ENCODE measurements at places on chromosomes 2 and 18.

GRCh38 chr2:158142165-158142564 is 40.5 kb downstream of the UPP2 start:
- no peak for DNase-seq

DNA sequence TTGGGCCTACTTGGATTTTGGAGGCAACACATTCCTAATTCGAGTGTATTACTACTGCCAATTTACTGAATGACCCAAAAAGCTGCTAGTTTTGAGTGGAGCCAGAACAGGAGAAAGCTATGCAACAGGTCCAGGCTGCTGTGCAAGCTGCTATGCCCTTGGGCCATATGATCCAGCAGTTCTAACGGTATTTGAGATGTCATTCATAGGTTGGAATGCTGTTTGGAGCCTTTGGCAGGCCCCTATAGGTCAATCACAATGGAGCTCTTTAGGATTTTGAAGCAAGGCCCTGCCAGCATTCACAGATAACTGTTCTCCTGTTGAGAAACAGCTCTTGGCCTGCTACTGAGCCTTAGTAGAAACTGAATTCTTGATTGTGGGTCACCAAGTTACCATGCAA is 368.7 kb downstream of the CDH19 start:
- no peak for DNase-seq

DNA sequence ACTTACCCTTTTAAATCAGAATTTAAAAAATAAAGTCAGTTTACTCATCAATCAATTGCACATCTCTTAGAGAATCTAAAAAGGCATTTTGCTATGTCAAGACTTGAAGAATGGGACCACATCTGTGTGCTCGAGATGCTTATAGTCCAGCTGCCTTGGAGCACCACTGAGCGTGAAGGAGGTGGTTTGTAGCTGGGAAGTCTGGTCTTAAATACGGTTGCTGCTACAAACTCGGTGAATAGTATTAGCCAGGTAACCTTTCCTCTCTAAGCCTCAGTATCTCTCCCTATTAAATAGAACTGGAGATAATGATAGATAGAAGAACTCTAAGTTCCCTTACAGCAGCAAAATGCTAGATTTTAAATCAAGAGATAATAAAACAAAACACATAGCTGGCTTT is 289.7 kb downstream of the TRIB2 start:
- DNase-seq = no peak

DNA sequence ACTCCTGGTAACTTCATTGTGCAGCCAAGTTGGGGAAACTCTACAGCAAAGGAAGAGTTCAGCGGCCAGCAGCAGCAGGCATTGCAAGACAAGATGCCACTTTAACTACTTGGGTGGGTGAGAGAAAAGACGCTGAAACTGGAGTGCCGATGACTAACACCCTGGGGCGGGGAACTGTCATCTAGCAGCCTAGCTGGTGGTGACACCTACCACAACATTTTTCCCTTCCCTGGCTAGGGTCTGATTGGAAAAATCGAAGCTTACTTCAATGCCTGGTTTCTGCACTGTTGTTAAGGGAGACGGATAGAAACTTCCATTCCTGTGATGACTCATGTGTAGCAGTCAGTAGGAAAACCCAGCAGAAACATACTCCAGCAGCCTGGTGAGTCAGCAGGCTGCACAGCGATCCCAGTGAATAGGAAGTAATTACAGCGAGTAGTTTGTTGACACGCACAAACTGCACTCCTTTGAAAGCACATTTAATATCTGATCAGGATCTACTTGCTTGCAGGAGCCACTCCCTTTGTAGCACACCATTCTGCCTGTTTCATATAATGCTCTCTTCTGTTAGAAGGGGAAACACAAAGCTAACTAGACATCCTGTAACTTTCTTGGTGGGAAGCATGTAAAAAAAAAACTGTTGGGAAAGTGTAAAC is 62.1 kb upstream of the MAPRE2 start:
- peak; percentile 73 for DNase-seq

DNA sequence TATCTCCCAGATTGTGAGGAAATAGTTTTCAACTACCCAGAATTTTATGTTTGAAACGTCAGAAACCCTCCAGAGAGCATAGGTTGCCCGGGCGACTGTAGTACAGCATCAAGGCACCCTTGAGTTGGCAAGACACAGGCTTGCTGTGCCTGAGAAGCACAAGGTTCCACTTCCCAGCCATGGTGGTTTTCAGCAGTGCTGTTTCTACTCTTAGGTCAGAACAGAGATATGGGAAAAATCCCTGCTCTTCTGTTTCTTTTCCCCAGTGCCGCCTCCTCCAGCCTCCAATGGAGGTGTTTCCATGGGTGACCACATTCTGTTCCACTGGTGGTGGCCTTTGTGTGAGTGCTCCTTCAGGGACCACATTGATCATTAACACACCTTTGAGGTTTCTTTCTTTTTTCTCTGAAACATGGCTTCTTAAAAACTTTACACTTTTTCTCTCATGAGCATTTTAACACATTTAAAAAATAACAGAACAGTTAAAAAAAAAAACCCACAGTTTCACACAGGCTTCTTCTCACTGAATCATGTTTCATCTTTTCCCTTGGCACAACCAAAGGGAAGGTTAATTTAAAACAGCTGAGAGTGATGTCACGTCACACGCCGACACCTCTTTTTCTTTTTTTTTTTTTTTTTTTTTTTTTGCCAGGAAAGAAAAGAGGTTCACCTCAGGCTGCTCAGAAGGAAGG is 229.3 kb upstream of the HDAC4 start:
- no peak for DNase-seq

DNA sequence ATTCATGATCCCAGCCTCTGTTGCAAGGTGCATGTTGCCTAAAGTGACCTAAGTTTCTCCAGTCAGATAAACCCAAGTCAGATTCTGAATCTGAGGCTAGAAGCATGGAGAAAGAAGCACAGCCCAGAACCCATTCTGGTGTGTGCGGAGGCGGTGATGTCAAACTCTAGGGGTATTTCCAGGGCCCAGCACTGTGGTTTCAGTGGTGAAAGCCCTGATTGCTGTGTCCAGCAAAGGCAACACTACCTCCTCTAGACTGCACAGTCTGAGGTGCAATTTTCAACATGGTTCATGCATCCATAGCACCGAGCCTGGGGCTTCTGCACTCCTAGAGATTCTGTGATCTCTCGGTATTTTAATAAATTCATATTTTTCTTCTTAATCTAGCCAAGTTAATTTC is 264.8 kb upstream of the KLHL29 start:
- DNase-seq = no peak

DNA sequence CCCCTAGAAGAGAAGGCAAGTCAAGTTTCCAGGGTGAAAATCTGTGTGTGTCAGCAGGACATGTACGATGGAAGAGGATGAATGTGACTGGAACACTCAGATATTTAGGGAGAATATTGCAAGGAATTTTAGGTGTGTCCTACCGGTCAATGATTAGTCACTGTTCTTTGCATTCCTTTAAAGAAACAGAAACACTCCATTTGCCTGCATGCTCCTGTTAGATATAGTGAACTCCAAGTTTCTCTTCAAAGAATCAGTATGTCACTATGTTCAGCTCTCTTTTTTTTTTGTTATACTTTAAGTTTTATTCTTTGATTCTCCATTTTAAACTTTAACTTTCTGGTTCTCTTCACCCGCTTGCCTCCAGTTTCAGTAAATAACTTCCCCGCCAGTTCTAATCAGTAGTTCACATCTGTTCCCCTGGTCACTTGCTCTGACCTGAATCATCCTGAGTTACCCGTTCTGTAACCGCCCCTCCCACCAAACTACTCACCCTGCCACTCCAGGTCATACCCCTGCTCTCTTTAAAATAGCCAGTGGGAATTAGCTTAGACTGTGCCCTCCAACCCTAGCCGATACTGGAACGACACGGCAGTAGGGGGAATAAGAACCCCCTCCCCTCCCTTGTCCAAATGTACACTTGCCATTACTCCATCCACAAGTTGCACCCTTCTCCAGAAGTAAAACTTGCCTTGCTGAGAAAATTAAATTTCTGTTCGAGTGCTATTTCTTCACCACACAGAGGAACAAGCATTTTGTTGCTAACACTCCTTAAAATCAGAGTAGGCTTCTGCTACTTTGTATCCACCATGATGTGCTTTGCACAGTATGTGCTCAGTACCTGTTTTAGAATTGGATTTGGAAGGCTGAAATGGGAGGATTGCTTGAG is 268.4 kb downstream of the METTL4 start:
- DNase-seq = no peak

DNA sequence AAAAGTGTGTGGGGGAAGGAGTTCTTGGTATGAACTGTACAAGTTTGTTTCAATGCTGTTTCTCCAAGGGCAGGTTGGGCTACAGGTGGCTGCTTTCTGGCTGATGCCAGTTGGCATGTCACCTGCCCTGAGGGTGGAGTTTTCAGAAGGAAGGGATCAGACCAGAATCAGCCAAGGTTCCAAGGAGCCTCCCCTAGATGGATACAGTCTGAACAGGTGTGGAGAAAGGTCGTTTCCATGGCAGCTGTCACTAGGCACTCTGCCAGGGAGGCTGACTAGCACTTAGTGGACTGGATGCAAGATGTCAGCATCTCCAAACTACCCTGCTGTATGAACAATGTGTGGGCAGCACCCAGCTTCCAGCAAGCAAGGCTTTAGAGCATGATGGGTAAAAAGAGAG is 444.4 kb upstream of the HNRNPA3 start:
- no peak for DNase-seq

GRCh38 chr2:230765611-230766300 is 53.1 kb downstream of the CAB39 start:
- DNase-seq = no peak

DNA sequence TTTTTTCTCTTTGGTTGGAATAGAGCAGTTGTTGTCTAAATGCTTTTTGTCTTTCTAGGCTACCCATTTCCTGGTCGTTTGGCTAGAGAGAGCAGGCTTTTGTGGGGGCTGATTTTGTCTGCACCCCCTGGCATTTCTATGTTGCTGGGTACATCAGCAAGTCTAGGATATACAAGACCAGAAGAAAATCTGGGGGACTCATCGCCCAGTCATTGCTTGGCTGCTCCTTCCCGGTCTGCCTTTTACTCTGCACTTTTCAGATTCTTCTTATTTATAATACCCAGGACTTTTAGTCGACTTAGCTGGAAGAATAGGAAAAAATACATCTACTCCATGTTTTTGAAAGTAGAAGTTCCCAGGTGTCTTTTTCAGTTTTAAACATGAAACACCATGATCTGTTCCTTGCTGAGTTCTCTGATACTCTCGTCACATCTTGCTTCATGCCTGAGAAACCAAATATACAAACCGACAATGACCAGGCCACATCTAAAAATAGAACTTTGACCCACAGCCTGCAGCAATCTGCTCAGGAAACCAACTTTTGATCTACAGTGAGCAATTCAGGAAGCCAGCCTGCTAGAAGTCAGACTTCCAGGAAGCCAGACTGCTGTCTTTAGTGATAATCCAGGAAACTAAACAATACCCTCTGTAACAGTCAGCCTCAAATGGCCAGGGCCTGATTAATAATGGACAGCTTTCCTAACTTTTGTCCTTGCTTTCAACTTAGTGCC is 163.8 kb upstream of the MEX3C start:
- no peak for DNase-seq

DNA sequence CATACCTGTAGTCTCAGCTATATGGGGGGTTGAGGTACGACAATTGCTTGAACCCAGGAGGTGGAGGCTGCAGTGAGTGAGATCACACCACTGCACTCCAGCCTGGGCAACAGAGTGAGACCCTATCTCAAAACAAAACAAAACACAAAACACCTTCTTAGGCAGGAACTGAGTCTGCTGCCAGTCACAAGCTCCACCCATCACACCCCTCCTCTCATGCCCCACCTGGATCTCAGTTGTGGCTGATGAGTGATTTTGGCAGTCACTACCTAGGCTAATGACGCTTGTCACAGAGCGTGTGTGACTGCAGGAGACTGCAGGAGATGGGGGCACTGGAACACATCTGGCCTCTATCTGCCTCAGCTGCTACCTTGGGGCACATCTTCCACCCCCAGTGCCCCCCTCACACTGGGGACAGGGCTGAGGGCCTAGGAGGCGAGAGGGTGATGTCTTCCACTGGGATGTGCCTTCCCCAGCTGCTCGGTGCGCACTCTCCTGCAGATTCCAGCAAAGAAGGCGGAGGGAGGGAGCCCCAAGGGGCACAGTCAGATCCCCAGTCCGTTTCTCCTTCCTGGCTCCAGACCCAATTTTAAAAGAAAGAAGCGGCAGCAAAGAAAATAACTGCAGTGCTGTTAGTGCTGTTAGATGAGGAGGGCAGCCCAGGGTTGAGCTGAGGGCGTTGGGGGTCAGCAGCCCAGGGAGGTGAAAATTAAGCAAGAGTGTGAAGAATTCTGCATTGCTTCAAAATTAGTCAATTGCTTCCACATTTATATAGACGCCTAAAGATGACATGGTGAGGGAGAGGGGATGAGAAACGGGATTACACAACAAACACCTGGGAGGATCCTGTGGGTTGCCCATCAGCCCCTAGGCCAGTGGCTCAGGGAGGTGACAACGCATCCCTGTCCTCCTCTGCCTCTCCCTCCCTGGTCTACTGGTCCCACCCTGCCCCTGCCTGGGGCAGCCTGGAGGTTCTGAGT is 143.6 kb upstream of the HAAO start:
- no peak for DNase-seq

- no peak for DNase-seq
Observed at GRCh38 chr18:48153613-48154481, 223.4 kb upstream of the SMAD2 start.

DNA sequence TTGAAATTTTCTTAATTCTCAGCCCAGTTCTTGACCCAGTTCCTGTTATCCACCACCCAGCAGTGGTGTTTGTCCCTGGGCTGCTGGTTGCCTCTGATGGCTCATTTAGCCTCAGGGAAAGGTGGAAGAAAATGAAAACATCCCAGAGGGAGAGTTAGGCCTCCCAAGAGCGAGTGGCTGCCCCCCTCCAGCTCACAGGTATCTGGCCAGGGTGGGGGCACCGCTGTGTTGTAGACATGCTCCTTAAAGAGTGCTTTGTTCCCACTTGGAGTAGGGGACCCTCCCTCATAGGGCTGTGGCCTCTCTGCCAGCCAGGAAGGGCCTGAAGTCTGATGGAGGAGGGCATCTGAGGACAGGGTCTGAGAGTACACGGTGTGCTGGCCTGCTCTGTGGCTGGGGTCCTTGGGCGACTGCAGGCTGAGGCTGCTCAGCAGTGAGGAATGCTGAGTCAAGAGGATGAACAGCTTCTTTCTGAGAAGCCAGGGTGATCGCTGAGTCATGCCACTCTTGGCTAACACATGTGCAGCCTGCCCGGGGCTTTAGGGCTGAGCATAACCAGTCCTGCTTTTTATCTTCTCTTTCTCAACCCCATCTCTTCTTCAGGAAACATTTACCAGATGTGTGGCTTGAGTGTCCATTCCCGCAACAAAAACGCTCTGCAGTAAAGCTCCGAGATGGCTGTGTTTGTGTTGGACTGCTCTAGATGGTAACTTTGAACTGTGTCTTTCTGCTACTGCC is 72.3 kb downstream of the IL1R2 start:
- DNase-seq = no peak
